T-cell (primary cell): ENCODE measurements at places on chromosomes 5 and 9. TPM values are rescaled to one million over a fixed set of nuclear protein-coding genes. Genes with fewer than 3 reads are reported as not detected.

Gene PTGR1
- not detected for total RNA-seq

Gene MARCHF11
- total RNA-seq: not detected

Gene IL9
- total RNA-seq: not detected

Gene BTNL3
- not detected for total RNA-seq

Gene SVEP1
- not detected for total RNA-seq

Gene NCBP1
- total RNA-seq: 33.8 TPM

Gene CNTNAP3B
- total RNA-seq: not detected

Gene SEMA4D
- 434 TPM for total RNA-seq

Gene ORM2
- 1.4 TPM for total RNA-seq

DNA sequence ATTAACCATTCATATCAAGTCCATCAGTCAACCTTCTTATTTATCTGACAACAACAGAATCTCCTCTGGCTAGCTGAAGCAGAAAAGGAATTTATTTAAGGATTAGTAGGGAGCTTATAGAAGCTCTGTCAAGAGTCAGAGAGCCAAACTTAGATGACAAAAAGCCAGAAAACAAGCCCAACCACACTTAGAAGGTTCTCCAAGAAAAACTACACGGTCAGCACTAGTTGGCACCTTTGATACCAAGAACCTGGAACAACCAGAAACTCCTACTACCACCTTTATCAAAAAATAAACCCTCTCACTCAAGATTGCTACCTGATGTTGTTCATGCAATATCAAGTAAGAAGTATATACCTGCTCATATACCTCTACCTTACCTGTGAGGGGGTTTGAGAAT is 36.9 kb downstream of the RANBP6 start:
- no peak for DNase-seq

DNA sequence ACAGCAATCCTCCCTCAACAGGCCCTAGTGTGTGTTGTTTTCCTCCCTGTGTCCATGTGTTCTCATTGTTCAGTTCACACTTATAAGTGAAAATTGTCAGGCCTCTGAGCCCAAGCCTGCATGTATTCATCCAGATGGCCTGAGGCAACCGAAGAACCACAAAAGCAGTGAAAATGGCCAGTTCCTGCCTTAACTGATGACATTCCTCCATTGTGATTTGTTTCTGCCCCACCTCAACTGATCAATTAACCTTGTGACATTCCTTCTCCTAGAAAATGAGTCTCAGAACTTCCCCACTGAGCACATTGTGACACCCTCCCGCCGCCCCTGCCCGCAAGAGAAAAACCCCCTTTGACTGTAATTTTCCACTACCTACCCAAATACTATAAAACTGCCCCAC is 17.4 kb upstream of the TRPC7 start:
- no peak for DNase-seq

DNA sequence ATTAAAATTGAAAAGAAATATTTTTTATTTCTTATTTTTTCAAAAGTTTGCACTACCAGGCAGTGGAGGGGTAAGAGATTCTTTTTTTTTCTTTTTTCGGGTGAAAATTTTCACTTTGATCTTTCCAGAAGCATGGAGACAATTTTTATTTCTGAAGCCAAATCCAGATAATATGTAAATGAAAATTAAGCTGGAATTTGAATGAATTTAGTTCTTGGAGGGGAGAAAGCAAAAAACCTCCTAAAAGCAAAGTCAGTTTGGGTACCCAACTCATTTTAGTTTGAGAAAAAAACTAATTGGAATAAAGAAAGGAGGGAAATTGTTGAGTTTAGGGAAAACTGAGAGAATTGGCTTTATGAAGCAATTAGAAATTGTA is 872 bp downstream of the ZNF618 start:
- DNase-seq: no peak

DNA sequence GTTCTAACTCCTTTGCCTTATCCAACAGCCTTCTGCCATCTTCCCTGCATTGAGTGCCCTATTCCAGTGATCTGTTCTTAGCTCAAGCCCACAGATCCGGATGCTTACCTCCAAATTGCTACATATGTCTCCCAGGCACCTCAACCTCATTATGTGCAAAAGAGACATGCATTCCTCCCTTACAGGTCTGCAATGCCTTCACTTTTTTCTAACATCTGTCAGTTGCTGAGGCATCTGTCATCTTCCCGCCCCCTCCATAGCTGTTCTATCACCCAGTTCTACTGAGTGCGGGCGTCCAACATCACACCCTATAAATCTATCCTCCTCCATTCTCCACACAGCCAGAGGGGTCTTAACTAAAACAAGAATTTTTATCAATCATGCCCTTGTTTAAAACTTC is 20.1 kb downstream of the NMRK1 start:
- DNase-seq: no peak

- no peak for DNase-seq
Observed at GRCh38 chr5:116695681-116696080, 121.1 kb upstream of the SEMA6A start.

GRCh38 chr5:105907016-105907415 is 1763.7 kb downstream of the EFNA5 start:
- no peak for DNase-seq

DNA sequence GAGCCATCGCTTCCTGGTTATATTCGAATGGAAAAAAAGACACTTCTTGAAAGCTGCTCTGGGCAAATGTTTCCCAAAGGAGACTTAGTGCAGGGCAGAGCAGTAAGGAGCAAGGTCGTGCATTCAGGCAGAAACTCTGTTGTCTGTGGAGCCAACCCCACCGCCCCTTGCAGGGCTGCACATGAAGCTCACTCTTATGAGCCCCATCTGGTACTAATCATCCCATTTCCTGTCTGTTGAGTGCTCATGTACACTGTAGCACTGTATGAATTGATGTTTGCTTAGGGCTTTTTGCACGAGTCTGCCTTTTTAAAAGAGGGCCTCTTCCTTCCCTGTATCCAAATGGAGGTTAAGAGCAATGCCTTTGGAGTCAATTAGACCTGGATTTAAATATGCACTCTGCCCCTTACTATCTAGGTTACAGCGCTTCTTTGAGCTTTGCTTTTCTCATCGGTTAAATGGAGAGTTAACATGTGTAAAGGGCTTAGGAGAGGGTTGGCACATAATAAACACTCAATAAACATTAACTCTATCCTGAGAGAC is 25.4 kb downstream of the HMHB1 start:
- no peak for DNase-seq

GRCh38 chr5:32805971-32806638 is 95.0 kb downstream of the NPR3 start:
- DNase-seq: no peak

DNA sequence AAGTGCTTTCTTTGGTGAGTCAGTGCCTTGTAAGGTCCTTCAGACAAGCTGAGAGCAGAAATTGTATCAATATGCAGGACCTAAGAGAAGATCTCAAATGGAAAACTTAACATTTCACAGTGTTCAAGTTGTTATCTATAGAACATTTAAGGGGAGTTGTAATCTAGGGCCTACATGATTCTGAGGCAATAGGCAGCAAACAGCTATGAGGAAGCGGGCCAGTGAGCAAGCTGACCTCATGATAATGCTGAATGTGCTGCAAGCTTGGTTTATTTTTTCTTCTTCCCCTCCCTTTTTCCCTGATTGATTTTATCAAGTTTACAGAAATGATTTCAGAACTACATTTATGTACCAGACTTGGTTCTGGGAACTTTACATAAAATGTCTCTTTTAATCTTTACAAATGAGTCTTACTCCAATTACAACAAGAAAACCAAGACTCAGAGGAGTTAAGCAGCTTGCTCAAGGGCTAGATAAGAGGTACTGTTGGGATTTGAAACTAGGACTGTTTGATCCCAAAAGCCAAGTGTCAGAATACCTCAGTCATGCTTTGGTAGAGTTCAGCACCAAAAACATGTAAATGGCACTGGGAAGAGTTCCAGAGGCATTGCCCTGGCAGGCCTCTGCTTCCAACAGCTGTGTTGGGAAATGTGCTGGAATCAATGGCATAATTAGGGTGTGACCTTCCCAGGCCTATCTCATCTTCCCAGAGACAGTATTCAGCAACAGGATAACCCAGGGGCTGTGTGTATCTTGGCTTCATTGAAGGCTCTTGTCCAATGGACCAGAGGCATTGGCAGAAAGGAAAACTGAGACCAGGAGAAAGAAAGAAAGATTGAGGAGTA is 130.1 kb downstream of the LRRC70 start:
- no peak for DNase-seq

- DNase-seq: no peak
Observed at GRCh38 chr9:87874304-87874623, 8.4 kb upstream of the SPATA31E1 start.

DNA sequence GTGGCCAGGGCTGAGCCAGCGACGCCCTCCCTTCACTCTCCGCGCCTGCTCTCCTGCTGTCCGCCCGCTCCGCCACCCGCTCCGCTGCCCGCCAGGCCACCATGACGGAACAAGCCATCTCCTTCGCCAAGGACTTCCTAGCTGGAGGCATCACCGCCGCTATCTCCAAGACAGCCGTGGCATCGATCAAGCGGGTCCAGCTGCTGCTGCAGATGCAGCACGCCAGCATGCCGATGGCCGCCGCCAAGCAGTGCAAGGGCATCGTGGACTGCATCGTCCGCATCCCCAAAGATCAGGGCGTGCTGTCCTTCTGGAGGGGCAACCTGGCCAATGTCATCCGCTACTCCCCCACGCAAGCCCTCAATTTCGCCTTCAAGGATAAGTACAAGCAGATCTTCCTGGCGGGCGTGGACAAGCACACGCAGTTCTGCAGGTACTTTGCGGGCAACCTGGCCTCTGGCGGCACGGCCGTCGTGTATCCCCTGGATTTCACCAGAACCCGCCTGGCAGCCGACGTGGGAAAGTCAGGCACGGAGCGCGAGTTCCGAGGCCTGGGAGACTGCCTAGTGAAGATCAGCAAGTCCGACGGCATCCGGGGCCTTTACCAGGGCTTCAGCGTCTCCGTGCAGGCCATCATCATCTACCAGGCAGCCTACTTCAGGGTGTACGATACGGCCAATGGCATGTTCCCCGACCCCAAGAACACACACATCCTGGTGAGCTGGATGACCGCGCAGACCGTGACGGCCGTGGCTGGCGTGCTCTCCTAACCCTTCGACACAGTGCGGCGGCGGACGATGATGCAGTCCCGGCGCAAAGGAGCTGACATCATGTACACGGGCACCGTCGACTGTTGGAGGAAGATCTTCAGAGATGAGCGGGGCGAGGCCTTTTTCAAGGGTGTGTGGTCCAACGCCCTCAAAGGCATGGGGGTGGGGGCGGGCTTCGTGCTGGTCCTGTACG is 1130.4 kb upstream of the ACO1 start:
- no peak for DNase-seq

- DNase-seq: no peak
Observed at GRCh38 chr9:111914749-111915424, 18.3 kb downstream of the UGCG start.

- DNase-seq: no peak
Observed at GRCh38 chr5:157835041-157835440, 23.9 kb downstream of the CLINT1 start.

GRCh38 chr9:90259311-90260246 is 383.0 kb downstream of the DIRAS2 start:
- no peak for DNase-seq

- no peak for DNase-seq
Observed at GRCh38 chr9:115002371-115003120, 72.2 kb upstream of the TNFSF8 start.

DNA sequence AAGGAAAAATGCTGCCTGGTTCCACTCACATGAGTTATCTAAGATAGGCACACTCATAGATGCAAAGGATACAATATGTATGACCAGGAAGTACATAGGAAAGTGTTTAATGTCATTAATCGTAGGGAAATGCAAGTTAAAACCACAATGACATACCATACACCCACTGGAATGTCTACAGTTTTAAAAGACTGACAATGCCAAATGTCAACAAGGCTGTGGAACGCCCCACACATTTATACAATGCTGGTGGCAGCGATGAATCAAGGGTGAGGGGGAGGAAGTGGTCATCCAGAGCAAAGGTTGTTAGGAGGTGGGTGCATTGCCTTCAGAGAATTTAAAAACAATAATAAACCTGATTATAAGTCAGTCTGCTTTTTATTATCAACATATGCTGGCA is 437.8 kb downstream of the ARHGEF28 start:
- no peak for DNase-seq

GRCh38 chr9:11537566-11537965 is 924.8 kb upstream of the PTPRD start:
- DNase-seq: no peak

DNA sequence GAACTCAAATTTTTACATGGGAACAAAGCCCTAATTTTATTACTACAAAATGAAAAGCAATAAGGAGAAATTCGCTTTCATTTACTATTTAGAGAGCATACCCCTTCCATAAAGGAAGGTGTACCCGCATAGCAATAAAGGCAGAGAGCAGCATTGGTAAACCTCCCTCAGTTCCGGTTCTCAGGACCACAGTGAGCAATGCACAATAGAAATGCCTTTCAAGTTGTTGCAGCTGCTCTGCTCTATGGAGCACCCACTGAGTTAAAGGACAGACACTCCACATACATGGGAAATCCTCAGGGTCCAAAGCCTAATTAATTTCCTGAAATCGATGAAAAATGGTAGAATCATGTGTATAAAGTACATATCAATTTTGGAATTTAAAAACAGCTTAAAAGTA is 89.9 kb upstream of the MPDZ start:
- DNase-seq: no peak

DNA sequence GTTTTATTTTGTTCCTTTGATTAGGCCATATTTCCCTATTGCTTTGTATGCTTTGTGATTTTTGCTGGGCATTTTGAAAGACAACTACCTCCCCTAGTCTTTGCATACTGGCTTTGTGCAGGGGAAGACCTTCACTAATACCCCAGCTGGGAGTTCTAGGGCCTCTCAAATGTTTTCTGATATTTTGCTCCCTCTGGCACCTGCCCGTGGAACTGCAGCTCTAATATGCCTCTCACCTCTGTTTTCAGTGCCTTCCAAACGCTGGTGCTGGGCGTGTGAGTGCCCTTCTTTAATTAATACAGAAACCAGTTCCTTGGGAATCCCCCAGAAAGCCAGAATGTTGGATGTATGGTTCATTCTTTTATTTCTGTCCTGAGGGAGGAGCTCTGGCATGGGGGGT is 204.5 kb downstream of the COMMD10 start:
- DNase-seq: no peak

DNA sequence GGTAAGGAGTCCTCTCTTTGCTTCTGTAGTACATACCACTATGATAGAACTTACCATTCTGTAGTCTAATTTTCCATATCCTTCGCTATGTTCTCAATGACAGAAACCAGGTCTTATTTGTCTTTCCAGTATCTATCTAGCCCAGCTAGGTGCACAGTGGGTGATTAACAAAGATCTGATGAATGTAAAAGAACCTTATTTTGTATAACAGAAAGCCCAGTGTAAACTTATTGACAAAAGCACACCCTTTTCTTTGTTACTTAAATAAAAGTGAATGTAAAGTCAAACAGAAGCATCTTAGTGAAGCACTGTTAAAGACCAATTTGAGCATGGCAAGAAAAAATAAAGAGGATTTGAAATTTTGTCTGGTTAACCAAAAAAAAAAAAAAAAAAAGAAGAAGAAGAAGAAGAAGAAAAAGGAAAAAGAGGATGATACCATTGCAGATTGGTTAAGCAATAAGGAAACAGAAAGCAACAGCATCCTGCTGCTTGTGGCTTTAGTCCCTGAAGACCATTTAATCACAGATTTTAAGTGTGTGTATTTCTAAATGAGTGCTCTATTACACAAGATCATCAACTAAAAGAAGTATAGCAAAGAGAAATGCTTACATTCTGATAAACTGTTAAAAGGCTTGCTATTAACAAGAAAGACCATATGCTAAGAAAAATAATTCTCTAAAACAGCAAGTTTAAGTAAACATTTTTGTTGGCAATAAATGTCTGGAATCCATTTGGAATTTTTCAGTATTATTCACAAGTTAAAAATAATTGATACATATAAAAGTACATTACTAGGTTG is 21.2 kb downstream of the MEGF9 start:
- no peak for DNase-seq
